ENCODE measurements at places on chromosomes 11 and 22.

DNA sequence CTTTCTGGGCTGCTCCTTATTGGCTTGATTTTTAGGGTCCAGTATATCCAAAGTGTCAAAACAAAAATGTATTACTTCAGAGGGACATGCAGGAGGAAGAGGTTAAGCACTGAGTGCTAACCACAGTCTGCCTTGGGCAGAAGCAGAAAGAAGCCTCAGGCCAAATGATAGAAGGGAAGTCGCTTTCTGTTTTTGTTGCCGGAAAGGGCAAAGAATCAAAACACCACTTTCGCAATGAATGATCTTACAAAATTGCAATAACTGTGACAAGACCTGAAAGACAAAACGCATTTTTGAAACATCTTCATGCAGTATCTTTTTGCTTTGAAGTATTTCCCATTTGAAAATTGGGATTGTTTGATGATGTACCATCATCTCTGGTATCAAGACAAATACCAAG lies 70.1 kb upstream of the PICALM start:
- DNase-seq: no peak

DNA sequence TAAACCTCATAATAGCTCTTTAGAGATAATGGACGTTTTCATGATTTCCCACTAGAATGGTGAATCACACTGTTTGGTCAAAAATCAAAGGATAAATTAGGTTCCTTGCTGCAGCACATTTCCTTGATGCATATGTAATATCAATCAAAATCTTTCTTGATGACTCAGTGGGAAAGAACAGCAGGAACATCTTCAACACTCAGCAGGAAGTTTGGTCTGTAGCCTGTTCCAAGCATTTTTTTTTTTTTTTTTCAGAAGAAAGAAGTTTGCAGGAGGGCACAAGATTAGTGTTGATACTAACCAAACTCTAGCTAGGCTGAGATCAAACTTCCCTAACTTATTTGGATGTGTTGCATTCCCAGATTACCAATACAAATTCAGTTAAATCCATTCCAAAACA lies 1529.8 kb downstream of the FAM181B start:
- no peak for DNase-seq

DNA sequence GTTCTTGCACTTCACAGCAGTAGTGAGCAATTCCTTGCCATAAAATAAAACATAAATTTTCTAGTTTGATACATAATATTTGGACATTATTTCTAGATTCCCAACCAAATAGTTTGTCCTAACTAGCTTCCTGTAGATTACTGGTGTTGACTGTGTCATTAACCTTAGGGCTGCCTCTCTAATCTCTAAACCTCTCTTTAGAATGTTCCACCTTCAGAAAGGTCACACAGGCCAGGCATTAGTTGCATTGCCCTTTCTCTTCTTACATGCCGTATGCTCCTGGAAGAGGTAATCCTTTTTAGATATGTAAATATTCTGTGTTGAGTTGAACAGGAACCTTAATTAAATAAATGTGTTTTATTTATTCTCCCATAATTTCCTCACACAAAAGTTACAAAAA lies 904.9 kb upstream of the CNTN5 start:
- no peak for DNase-seq

DNA sequence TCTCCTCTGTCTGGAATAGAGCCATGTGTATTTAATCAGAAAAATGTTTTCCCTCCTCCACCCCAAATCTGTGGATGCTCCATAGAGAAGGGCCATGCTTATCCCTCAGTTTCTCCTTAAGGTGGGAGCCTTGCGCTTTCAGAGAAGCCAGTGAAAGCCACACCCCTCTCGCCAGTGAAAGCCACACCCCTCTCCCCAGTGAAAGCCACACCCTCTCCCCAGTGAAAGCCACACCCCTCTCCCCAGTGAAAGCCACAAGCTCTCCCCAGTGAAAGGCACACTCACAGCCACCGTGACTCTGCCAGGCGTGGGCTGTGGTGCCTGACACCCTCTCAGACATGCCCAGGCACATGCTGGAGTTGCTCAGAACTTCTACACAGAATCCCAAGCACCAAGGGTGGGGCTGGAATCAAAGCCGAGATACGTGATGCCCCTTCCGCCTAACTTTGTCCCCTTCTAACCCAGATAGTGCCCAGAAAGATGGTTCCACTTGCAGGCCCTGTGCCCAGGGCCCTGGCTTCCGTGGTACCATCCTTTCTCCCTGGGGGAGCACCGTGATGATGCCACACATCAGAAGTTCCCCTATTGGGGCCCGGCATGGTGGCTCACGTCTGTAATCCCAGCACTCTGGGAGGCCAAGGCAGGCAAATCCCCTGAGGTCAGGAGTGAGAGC lies 16.5 kb upstream of the PRR5 start:
- DNase-seq: peak; percentile 50

DNA sequence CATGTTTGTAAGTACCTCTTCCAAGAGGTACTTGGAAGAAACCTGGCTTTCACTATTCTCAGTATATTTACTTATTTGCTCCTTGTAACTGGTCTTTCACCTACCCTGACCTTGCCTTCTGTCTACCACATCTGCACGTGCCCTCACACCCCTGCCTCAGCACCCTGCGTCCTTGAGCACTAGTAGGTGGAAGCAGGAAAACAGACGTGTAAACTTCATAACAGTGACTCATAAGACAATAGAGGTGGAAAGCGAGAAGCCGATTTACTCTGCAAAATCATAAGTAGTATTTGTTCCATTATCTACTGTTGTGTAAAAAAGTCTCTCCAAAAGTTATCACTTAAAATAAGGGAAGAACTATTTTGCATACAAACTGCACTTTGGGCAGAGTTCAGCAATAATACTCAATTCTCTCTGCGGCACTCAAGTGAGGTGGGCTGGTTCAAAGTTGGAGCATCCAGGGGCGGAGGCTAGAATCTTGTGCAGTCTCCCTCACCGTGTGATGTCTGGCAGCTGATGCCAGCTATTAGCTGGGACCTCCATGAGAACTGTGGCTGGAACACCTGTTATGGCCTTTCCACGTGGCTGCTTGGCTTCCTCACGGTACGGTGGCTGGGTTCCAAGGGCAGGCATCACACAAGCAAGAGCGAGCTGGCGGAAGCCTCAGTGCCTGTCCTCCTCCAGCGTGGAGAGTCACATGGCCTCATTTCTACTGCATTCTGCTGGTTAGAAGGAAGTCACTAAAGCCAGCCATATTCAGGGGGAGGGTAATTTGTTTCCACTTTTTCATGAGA lies 30.4 kb downstream of the PACS1 start:
- peak; percentile 38 for DNase-seq

- no peak for DNase-seq
Observed at GRCh38 chr22:27578937-27579617, 222.5 kb downstream of the MN1 start.

DNA sequence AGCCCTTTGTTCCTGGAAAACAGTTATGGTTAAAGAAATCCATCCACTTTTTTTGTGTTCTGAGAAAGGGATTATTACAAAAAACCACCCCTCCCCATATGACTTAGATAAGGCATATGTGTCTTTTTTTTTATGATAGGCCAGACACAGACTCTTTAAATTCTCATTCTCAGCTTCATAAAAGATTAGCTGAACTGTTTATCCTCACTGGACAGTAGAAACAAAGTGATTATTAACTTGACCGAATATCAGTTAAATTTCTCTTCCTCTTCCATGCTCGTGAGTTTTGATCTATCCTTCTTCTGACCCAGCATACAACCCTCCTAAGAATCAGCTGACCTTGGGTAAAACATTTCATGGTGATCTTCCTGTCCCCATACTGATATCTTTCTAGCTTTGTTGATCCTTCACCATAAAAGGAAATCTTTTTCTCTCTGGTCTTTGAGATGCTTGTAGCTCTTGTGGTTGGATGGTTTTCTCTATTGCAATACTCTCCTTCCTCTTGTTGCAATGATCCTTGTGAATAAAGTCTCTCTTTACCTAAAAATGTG lies 26.2 kb downstream of the OR2AG2 start:
- DNase-seq: no peak

DNA sequence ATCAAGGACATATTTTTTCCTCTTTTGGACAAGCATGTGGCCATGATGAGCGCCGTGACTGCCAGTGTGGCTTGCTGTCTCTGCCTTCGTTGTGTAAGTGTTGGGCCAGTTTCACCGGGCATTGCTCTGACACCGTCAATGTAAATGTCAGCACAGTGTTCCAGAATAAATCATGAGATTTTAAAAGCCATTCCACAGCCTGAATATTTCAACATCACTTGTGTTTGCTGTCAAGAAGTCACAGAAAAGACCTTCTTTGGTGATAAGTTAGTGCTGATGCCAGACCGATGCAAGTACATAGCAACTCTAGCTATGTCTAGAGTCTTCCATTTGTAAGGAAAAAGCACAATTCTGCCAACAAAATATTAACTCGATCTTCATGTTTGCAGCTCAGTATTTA lies 467.8 kb downstream of the TBC1D22A start:
- DNase-seq: no peak

- DNase-seq: no peak
Observed at GRCh38 chr22:40403651-40404050, 33.3 kb downstream of the SGSM3 start.

DNA sequence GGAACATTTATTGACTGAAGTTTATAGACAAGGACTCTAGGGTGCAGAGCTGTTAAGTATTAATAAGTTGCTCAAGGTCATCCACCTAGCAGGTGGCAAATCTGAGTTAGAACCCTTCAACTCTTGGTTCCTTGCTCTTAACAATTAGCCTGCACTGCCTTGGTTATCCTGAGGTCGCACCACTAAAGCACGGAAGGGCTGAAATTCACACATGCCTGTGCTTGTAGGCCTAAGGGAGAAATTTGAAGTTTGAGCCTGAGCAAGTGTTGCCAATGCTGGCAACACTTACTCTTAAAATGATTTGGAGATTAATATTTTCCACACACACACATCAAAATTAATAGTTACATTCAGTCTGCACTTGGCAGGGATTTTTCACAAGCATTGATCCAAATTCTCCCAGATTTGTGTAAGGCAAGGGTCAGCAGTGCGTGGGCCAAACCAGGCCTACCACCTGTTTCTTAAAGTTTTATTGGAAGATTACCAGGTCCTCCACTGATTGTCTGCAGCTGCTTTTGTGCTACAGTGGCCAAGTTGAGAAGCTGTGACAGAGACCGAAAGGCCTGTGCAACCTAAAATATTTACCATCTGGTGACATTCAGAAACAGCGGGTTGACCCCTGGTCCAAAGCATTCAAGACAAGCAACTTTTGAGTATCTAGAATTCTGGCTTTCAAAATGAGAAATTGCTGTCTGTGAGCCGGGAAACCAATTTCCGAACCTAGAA lies 16.3 kb downstream of the APOL5 start:
- no peak for DNase-seq

DNA sequence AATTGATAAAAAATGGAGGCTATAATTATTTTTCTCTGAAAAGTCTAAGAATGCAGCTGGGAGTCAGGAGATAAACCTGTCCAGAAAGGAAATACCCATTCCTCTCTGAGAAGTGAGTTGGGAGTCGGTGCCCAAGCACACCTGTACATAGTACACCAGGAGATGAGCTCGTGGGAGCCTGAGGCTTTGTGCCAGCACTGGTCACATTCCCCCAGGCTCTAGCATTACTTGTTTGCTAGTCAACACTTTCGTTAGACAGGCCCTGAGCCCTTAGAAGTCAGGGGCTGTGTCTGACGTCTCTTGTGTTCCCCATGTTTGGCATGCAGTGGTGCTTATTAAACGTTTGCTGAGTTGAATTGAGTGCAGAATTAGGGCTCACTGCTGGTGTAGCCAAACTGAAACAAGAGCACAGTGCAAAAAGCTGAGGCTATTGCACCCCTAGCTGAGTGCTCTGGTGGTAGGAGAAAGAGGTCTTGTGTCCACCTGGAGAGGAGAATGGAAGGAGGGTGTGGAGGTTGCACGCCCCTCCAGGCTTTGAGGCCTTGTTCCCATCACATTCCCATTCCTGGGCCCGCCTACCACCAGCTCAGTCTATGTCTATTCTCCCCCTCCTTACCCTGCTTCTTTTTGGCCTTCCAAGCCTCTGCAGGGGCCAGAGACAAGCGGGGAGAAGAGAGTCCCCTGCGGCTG lies 6.8 kb downstream of the ROBO4 start:
- no peak for DNase-seq

DNA sequence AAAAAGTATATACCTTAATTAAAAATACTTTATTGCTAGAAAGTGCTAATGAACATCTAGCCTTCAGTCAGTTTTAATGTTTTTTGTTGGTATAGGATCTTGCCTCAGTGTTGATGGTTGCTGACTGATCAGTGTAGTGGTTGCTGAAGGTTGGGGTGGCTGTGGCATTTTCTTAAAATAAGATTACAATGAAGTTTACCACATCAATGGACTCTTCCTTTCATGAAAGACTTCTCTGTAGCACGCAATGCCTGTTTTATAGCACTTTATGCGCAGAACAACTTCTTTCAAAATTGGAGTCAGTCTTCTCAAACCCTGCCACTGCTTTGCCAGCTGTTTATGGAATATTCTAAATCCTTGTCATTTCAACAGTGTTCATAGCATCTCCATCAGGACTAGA lies 50.6 kb downstream of the LDLRAD3 start:
- no peak for DNase-seq

GRCh38 chr11:67464411-67465188 lies 4.5 kb downstream of the TMEM134 start:
- peak; percentile 81 for DNase-seq

DNA sequence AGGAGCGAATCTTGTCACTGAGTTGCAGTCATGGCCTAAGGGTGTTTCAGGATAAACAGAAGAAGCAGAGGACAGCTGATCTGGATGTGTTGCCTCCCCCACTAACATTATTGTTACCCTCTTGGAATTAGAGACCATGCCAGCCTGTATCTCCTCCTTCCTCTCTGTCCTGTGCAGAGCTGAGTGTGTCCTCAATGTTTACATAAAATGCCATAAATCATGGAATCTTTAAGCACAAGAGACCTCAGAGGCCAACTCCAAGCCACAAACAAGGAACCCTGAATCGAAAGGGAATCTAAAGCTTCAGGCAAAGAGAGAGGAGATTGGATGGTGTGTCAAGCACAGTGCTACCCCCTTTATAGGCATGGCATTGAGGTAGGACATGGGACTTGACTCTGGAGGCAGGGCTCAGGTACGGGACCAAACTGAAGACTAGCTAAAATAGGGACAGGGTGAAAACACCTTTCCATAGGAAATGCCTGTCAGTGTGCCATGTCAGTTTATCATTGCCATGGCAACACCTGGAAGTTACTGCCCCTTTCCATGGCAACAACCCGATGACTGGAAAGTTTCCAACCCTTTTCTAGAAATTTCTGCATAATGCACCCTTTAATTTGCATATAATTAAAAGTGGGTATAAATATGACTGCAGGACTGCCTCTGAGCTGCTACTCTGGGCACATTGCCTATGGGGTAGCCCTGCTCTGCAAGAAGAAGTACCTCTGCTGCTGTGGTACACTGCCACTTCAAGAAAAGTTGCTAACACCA lies 489.7 kb downstream of the MIAT start:
- no peak for DNase-seq

- DNase-seq: no peak
Observed at GRCh38 chr11:84790849-84791427, 836.2 kb downstream of the DLG2 start.
